ENCODE measurements at places on chromosomes 12 and 14.

GRCh38 chr12:68403296-68403695, 71.1 kb upstream of the MDM1 start:
- H3K4me1 ChIP-seq = peaks cover 19% of the 10 kb centered on the region
- no peak for DNase-seq
- no peak overlapping the region for H3K27ac ChIP-seq
- H3K27me3 ChIP-seq = no peaks in the 10 kb centered on the region

DNA sequence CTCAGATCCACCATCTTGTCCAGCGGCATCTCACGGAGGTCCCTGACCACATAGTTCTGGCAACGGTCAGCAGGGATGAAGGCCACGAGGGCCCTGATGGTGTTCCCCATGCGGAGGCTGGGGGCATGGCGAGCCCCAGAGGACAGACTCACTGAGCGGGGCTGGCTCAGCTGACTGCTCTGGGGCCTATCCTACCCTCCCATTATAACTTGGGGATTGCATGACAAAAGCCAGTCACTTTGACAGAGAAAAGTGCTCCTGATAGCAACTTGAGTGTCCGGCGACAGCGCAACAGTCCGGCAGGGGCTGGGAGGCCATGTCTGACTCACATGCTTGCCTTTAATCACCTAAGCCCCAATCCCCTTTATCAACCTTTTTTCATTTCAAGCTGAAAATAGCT, at the start of gene LRRC10:
Gene LRRC10 (minus strand): TSS at position 179 of the 400 bp plus-strand sequence. CDS start 69 bp downstream, at position 110.
- no peak for DNase-seq
- H3K36me3 ChIP-seq = no peaks in the 10 kb centered on the region
- H3K27ac ChIP-seq = no peak within 1 kb of the TSS
- H3K27me3 ChIP-seq = no peaks in the 10 kb centered on the region
- H3K4me1 ChIP-seq = no peaks in the 10 kb centered on the region

DNA sequence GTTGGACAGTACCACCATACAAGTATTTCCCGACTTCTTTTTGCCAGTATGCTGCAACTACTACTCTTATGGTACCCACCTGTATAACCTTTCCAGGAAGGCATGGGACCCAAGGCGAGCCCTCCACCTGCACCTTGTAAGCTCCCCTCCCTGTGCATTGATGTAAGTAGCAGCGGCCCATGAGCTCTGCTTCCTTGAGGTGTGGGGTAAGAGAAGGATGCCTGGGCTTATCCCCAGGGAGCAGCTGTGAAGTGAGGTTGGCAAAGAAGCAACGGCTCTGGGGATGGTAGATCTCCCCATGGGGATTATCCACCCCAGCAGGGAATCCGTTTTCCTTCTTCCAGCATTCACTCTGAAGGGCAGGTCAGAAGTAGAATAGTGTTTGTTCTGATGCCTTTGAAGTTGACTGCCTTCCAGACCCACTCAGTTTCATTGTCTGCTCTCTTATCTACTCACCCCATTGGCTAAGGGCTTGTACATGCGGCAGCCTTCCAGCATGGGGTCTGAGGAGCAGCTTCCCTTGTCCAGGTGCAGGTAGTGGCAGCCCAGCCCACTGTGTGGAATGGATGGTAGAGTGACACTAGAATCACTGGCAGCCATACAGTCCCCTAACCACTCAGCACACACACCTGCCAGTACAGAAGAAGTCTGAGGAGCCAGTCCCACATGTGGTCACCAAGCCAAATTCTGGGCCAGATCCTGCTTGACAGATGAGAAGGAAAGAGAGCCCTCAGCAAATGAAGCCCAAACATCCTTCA, 3.4 kb downstream of the CIROP start:
- no peaks in the 10 kb centered on the region for H3K27me3 ChIP-seq
- no peak overlapping the region for H3K4me3 ChIP-seq
- peaks cover 5% of the 10 kb centered on the region for H3K36me3 ChIP-seq
- H3K27ac ChIP-seq = no peak overlapping the region

GRCh38 chr14:55500219-55500701, 59.8 kb upstream of the TBPL2 start:
- no peaks in the 10 kb centered on the region for H3K4me1 ChIP-seq
- no peak overlapping the region for H3K27ac ChIP-seq
- no peak overlapping the region for H3K4me3 ChIP-seq
- no peaks in the 10 kb centered on the region for H3K27me3 ChIP-seq
- no peak for DNase-seq
- no peaks in the 10 kb centered on the region for H3K36me3 ChIP-seq

- no peak overlapping the region for H3K4me3 ChIP-seq
- H3K27me3 ChIP-seq = no peaks in the 10 kb centered on the region
- DNase-seq = no peak
- no peak overlapping the region for H3K27ac ChIP-seq
These were observed 107.9 kb upstream of the PMCH start for GRCh38 chr12:102305486-102305885.

GRCh38 chr12:85600841-85601240, 235.4 kb downstream of the RASSF9 start:
- no peak overlapping the region for H3K27ac ChIP-seq
- no peaks in the 10 kb centered on the region for H3K27me3 ChIP-seq
- H3K4me3 ChIP-seq = no peak overlapping the region
- no peak for DNase-seq

DNA sequence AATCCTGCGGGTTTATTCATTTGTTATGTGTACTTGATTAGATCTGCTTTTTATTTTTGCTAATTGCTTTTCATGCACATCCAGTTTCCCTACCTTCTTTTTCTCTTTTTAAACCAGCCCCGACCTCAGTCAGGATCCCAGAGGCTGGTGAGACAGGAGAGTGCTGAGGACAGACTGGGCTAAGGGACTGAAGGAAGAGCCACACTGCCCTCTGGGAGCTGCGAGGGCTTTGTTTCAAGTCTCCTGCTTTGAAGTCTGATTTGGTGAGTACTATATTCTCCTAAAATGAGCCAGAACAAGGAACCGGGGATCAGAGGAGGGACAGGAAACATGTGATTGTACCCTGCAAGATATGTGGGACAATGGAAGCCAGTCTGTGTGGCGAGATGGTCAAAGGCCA, 23.9 kb downstream of the PRICKLE1 start:
- H3K4me1 ChIP-seq = no peaks in the 10 kb centered on the region
- no peak overlapping the region for H3K4me3 ChIP-seq
- H3K36me3 ChIP-seq = no peaks in the 10 kb centered on the region
- no peak overlapping the region for H3K27ac ChIP-seq
- H3K27me3 ChIP-seq = no peaks in the 10 kb centered on the region

DNA sequence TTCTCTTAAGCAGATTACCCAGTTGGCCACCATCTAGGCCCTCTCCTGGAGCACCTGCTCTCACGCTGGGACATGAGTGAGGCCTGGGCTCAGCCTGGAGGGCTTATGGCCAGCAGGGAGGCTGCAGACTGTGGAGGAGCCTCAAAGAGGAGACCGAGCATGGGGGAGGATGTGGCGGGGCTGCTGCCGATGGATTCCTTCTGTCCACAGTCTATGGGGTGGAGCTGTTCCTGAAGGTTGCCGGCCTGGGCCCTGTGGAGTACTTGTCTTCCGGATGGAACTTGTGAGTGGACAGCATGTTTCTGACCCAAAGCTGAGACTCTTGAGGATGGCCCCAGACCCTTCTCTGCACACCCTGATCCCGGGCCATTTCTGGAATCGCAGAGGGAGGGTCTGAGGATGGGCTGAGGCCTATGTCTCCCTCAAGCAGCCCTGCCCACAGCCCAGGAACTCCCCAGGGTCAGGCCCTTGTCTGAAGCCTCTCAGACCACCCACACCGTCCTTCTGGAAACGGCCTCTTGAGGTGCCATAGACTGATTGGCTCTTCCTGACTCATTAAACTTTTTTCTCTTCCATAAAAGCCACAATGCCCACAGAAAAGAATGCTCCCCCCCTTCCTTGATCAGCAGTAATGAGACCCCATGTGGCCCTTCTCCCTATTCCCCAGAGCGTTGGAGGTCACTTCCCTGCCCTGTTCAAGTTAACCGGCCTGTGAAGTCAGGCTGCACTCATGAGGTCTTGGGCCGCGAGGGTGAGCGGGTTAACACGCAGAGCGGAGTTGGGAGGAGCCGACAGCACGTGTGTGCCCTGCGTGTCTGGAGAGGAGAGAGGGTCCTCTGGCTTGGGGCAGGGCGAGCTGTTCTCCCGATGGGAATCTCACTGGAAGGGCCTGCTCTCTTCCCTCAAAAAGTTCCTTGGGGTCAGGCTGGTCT, 49.0 kb downstream of the SLC8B1 start:
- H3K36me3 ChIP-seq = no peaks in the 10 kb centered on the region
- H3K4me3 ChIP-seq = no peak overlapping the region
- H3K4me1 ChIP-seq = peaks cover 3% of the 10 kb centered on the region
- no peaks in the 10 kb centered on the region for H3K27me3 ChIP-seq
- no peak for DNase-seq
- no peak overlapping the region for H3K27ac ChIP-seq

DNA sequence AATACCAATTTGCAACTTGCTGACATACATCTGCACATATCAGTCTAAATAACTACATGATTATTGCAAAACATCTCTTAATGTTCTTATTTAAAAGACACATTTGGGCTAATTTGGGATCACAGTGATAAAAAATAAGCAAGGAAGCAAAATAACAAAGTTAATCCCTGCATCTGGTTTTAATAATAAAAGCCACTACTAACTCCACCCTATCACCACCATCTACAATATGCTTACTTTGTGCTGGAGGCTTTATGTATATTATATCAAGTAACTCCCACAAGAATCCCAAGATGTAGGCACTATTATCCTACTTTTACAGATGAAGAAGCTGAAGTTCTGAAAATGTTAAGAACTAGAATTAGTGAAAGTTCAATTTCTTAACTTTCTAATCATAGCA, 45.7 kb downstream of the TAOK3 start:
- no peak overlapping the region for H3K27ac ChIP-seq
- no peaks in the 10 kb centered on the region for H3K36me3 ChIP-seq
- no peaks in the 10 kb centered on the region for H3K27me3 ChIP-seq
- no peak for DNase-seq
- H3K4me3 ChIP-seq = no peak overlapping the region

DNA sequence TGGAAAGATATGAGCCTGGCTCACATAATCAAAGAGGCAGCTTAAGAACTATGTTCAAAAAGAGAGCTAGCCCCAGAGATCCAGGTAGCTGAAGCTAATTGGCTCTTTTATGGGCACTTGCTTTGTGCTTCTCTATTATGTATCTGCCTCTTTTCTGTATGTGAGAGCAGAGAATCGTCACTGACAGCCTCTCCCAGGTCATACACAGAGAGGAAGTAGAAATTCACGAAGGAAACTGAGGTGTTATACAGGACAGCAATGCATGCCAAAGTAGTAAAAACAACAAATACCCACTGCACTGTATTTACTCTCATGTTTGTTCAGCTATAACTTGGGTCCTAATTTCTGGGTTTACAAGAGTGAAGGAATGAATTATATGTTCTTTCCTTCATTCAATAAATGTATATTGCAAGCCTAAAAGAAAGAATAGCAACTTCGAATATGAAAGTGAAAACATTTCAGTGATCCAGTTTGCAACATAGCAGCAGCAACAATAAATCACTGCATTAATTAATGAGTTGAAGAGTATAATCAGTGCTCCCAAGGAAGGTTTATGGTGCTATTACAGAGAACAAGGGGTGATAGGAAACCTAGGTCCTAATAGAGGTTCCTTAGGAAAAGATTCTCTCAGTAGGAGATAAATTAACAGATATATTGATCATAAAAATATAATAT, 47.1 kb upstream of the ATXN7L3B start:
- no peaks in the 10 kb centered on the region for H3K4me1 ChIP-seq
- H3K27ac ChIP-seq = no peak overlapping the region
- H3K27me3 ChIP-seq = no peaks in the 10 kb centered on the region
- no peak for DNase-seq

DNA sequence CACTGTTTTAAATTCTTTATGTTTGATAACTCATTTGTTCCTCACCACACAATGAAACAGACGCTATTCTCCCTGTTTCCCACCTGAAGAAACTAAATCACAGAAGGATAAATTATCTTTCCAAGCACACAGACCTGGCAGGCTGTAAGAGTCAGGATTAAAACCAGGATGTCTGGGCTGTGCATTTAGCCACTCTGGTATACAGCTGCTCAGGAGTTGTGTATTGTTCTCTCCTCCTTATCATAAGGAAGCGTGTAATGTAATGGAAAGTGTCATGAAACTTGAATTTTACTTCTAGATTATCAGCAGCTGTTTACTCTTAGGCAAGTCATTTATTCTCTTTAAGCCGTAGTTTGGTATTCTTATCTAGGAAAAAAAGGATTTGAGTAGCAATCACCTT, 154.8 kb upstream of the LRIG3 start:
- H3K36me3 ChIP-seq = no peaks in the 10 kb centered on the region
- H3K4me3 ChIP-seq = no peak overlapping the region
- H3K27me3 ChIP-seq = no peaks in the 10 kb centered on the region
- no peak for DNase-seq
- H3K4me1 ChIP-seq = peaks cover 3% of the 10 kb centered on the region
- no peak overlapping the region for H3K27ac ChIP-seq

- H3K36me3 ChIP-seq = no peaks in the 10 kb centered on the region
- no peaks in the 10 kb centered on the region for H3K27me3 ChIP-seq
- DNase-seq = no peak
These were observed 333.7 kb upstream of the OR4E1 start for GRCh38 chr14:22007363-22007762.

Data from kidney (tissue), 22 donors.